ENCODE measurements at places on chromosomes 5 and 9.

- no peak for DNase-seq
These were observed 627.1 kb downstream of the PDE4D start for GRCh38 chr5:59266410-59266809.

DNA sequence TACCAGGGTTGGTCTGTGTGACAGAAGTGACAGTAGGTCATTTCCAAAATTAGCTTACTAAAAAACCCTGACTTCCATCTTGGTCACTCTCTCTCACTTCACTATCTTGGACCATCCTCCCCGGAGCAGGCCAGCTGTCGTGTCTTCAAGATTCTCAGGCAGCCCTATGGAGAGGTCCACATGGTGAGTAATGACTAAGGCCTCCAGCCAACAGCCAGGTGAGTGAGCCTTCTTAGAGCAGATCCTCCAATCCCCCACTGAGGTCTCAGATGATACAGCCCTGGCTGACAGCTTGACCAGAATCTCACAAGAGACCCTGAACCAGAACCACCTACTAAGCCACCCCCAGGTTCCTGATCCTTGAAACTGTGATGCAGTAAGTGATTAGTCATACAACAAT, 92.0 kb downstream of the DCP2 start:
- DNase-seq = no peak

- no peak for DNase-seq
These were observed 217.3 kb upstream of the RASEF start for GRCh38 chr9:83280268-83280667.

DNA sequence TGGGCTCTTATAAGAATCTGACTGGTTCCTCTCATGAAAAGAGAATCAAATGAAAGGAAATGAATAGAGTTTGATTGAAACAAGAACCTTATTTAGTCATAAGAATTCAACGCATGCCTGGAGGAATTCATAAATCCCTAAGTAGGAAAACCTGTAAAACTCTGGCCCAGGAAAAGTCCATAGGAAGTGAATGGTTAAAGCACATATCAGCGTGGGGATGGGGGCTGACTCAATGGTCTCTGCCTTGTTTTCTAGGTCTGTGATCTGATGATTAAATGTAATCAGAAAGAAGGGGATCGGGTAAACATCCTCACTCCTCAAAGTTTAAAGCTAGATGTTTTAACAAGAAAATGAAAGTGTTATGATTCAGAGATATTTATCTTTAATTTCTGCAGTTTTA, 759.4 kb upstream of the C9orf72 start:
- DNase-seq = no peak

GRCh38 chr5:1763548-1763911, 36.1 kb downstream of the MRPL36 start:
- DNase-seq = no peak

- DNase-seq = no peak
These were observed 4.7 kb upstream of the LCN2 start for GRCh38 chr9:128144239-128145181.

- no peak for DNase-seq
These were observed 101.4 kb downstream of the RALGPS1 start for GRCh38 chr9:127015921-127016512.

Measured in stimulated activated CD8-positive, alpha-beta memory T cell treated with anti-CD3 and anti-CD28 coated beads, Interleukin-15, amount 100 ng/mL, for 48 hours (primary cell).